NCI-H774 (cell line): ENCODE measurements at places on chromosomes 6 and 20.

GRCh38 chr6:4870821-4871494 is 94.8 kb downstream of the CDYL start:
- DNase-seq: no peak

DNA sequence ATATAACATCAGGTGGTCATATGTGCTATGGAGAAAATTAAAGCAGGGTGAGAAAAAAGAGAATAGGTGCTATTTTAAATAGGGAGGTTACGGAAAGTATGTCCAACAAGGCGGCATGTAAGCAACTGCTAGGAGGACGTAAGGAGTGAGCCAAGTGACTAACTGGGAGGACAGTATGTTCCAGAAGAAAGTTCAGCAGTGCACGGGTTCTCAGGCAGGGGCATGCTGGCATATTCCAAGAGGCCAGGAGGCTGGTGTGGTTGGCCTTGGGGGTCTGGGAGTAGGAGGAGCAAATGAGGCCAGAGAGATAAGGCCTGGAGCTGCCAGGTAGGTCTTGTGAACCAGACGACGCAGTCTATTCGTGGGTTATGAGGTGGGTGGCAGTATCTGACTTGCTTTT is 112.4 kb downstream of the ARMC2 start:
- DNase-seq: no peak

- DNase-seq: no peak
Observed at GRCh38 chr6:125537090-125537489, 212.3 kb upstream of the HEY2 start.

GRCh38 chr20:59010995-59011873 is 4.2 kb upstream of the CTSZ start:
- no peak for DNase-seq
